ENCODE measurements at places on chromosomes 7 and 10.

- no peak for ATAC-seq
Measured at GRCh38 chr10:1198453-1199344, 142.5 kb downstream of the WDR37 start.

GRCh38 chr7:12815426-12815825 lies 128.0 kb downstream of the ARL4A start:
- no peak for ATAC-seq

DNA sequence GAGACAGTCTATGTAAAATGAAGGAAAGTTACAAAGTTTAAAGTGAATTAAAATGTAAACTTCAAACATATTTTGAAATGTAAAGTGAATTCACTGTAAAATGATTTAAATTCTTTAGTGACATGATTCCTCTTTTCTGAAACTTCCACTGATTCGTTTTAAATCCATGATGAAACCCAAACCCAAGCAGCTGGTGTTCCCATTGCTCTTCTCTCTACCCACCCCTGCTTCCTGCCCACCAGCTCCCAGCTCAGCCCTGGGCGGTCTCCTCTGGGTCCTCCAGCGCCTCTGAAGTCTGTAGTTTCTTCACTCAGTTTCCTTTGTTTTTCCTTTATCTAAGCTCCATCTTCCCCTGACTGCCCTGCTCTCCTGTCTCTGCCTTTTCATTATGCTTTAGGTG lies 175.9 kb downstream of the SNX10 start:
- no peak for ATAC-seq

- no peak for ATAC-seq
Measured at GRCh38 chr7:25711940-25712339, 440.1 kb upstream of the NFE2L3 start.

- no peak for ATAC-seq
Measured at GRCh38 chr10:63588436-63589167, 67.4 kb downstream of the REEP3 start.

- ATAC-seq, result no peak
Measured at GRCh38 chr7:74544706-74545469, 91.2 kb downstream of the GTF2IRD1 start.

DNA sequence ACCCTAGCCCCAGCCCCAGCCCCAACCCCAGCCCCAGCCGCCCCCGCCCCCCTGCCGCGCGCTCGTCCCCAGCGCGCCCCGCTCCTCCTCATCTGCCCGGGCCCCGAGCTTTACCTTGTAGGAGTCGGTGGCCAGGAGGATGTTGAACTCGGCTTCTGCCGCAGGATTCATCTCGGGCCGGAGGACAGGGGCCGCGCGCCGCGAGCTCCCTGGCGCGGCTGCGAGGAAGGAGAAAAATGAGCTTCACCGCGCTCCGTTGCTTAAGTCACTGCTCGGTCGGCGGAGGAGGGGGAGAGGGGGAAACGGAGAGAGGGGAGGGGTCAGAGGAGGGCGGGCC lies at the start of gene NAMPT:
Gene NAMPT, minus strand, starts transcription at position 270 of the 337 bp plus-strand sequence. Its CDS starts 99 bp downstream, at position 171.
- ATAC-seq, result no peak

GRCh38 chr10:60488111-60488669 lies 98.5 kb upstream of the ANK3 start:
- ATAC-seq, result no peak

DNA sequence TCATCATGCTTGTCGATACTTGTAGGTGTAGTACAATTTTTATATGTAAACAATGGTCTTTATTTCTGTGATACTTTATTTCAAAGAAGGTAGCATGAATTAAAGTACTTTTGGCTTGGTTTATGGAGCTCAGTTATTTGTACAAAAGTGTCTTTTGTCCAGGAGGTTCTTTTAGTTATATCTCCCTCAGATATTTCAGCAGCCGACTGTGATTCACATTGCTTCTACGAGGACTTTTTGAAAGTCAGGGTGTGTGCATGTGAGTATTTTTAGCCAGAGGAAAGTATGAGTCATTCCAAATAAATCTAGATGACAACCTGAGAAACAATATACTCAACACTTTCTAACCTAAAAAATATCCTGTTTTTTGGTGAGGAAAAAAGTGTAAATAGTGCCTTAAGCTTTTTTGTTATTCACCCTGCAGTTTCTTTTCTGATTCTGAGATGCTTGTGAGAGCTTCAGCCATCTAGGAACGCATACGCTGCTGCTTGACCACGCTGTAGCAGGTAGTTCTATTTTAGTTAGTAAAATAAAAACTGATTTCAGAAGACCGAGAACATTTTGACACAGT lies 595 bp upstream of the SUN1 start:
- peak; percentile 83 for ATAC-seq

- ATAC-seq, result no peak
Measured at GRCh38 chr10:94358480-94358879, 4.3 kb downstream of the NOC3L start.

DNA sequence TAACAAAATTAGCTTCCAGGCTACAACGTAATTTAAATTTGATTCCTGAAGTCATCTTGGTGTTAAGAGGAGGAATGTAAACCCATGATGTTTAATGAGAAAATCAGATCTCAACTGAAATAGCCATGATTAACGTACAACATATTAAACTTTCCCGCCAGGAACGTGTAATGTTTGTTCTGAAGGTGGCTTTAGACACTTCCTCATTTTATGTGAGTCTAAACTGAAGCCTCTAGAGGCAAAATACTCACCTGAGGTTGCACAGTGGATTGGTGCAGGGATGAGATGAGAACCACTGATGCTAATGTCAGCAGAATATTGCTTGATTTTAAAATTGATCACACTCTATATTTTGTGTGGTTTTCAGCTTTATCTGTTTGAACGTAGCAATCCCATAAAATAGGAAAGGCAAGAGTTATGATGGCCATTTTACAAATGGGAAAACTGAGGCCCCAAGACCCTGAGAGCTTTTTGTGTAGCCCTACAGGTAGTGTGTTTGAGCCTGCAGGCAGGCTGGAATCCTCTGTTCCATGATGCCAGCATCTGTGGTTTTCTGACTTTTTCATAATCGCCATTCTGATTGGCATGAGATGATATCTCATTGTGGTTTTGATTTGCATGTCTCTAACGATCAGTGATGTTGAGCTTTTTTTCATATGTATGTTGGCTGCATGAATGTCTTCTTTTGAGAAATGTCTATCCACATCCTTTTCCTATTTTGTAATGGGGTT lies 243.7 kb upstream of the BMPER start:
- no peak for ATAC-seq

DNA sequence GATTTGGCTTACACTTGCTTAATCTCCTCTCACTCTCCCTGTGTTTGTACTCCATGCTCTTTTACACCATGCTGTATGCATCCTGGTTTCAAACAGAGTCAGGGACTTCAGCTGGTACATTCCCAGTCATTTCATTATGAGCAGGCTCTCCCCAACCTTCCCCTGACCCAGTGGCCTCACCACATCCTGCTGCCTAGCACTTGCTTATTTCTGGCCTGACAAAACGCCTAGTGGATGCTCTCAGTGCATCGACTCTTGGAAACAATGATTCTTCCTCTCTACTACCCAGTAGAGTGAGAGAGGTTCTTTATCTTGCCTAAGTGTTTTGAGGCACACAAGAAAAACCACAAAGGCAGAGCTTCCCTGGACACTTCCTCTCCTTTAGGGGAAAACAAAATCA lies 63.4 kb downstream of the CAV1 start:
- no peak for ATAC-seq

DNA sequence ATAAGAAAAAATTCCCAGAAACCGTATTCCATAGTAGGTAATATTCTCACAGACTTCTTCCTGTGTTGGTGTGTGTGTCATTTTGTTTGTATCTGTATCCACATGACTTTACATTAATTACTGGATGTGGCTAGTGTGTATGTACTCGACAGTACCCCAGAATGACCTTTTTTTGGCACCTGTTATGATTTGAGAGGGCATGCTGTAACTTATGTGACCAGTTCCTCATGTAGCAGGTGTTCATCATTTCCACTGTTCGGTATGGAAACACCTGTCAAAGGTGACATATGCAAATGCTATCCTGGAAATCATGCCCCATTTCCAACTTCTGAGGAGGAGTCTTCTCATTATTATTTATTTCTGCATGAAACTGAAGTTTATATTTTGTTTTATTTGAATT lies 89.3 kb downstream of the ZMYND11 start:
- ATAC-seq, result no peak

- ATAC-seq, result peak; percentile 84
Measured at GRCh38 chr7:22726907-22727713, at the start of gene IL6. TSS of gene IL6 (plus strand) at chr7:22727200. CDS start at chr7:22727263, 63 bp downstream.

DNA sequence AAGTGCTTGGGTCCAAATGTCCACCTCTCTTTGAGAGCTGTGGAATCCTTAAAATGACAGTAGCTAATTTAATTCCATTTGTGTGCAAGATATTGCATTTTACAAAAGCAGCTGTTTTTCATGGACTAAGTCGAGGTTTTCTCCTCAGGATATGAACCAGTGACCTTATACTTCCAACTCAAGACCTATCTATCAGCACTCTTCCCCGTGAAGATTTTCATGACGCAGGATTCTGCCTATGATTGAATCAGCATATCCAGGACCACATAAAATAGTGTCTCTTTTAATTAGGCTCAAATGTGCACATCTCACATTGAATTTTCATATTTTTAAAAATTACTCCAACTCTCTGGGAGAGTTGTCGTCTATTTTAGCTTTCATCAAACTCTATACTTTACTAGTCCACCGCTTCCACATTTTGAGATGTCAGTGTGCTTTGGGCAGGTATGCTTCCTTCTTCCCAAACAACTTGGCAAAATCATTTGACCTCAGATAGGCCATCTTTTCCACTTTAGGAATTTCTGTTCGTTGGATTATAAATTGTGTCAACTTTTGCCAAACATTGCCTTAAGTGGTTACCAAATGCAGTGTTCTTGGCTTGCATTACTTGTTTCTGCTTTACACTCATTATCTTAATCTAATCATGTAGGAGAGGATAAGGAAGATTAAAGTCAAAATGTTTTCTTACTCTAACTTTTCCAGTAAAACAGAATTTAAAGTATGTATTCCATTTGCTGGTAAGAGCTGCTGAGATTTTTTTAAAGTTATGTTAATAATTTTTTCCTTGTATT lies 39.4 kb downstream of the SEMA3A start:
- ATAC-seq, result no peak

- no peak for ATAC-seq
Measured at GRCh38 chr10:1596482-1597099, 140.7 kb downstream of the ADARB2 start.

- peak; percentile 16 for ATAC-seq
Measured at GRCh38 chr10:4353964-4354363, 472.0 kb upstream of the AKR1E2 start.

Data from gastroesophageal sphincter (tissue), 4 donors.